ENCODE measurements at places on chromosomes 7 and 10.

- peak; percentile 63 for DNase-seq
Observed at GRCh38 chr7:7761340-7761973, 43.0 kb upstream of the RPA3 start.

GRCh38 chr10:132450466-132450824 is 53.4 kb downstream of the PWWP2B start:
- no peak for DNase-seq

DNA sequence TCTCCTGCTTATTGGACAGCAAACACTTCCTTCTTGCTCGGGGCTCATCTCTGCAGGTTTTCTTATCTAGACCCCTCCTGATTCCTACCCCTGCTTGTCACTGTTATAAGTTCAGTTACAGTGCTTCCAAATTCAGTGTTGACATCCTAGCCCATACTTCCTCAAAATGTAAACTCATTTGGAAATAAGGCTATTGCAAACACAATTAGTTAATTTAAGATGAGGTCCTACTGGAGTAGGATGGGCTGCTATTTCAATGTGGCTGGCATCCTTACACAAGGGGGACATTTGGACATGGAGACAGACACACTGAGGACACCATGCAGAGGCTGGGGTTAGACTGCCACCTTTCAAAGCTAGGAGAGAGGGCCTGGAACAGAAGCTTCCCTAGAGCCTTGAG is 85.2 kb upstream of the NPVF start:
- DNase-seq: no peak

DNA sequence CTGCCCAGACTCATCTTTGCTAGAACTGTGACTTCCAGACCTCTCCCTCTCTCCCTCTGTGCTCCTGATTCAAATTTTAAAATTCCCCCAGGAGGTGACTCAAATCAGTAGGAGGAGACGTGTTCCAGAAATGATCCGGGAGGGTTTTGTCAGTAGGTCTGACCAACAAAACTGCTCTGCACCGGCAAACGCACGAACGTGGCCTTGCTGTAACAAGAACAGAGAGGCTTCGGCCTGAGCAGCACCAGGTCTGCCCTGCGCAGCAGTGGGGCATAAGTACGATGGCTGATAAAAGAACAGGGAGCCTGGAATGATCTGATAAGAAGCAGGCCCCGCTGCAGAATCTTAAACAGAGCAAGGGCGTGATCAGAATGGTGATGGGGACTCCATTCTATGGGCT is 152.7 kb upstream of the AUTS2 start:
- no peak for DNase-seq

DNA sequence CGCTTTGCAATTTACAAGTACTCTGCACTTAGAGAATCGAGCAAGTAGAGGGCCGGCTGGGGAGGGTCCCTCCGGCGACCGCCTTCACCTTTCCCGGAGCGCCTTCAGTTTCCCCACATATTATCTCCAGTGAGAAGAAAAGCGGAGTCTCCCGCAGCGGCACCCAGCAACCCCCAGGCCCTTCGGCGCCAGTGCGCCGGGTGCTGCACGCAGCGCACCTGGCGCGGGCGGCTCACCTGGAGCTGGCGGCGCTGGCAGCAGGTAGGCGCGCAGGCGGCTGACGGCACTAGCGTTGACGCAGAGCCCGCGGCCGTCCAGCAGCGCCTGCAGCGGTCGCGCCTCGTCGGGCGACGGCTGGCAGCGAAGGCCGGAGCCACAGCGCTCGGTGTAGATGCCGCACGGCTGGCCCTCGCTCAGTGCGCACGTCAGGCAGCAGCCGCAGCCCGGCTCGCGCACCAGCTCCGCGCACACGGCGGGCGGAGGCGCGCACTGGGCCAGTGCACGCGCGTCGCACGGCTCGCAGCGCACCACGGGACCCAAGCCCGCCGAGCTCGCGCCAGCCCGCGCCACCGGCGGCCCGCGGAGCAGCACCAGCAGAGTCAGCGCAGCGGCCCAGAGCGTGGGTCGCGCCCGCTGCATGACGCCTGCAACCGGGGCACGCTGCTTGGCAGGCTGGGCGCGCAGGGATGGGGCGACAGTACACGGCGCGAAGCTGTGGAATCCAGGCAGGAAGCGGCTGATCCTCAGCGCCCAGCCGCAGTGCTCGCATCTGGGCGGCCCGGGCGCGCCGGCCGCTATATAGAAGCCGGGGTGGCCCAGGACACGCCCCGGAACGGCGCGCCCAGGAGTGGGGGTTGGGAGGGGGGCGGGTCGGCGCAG is at the start of gene IGFBP3:
Gene IGFBP3, minus strand, starts transcription at position 771 of the 879 bp plus-strand sequence. Its CDS starts 132 bp downstream, at position 639.
- DNase-seq: no peak
